CD4-positive, alpha-beta T cell treated with Interleukin-6 at 100 ng/mL for 8 hours (primary cell): ENCODE measurements at places on chromosomes 12 and 14.

DNA sequence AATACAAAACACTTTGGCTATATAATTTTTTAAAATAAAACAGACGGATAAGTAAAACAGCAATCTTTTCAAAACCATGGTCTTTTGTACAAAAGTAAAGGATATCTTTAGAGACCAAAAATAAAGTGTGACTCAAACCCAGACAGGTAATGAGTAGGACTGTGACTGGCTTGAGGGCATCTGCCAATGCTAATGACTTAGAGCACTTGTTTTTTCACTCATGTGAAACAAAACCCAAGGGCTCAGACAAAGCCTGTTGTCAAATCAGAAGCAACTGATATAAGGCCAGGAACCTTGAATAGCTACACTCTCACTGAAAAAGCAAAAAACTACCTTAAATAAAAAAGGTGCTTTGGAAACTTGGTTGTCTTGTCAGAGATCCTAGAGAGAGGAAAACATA is 357.4 kb downstream of the TMEM117 start:
- no peak for DNase-seq

- DNase-seq: no peak
These were observed 66.0 kb upstream of the ACTN1 start for GRCh38 chr14:69044965-69045555.

GRCh38 chr14:79660053-79660939 is 551.0 kb downstream of the DIO2 start:
- DNase-seq: no peak

GRCh38 chr12:54355104-54355815 is 9.0 kb downstream of the GPR84 start:
- no peak for DNase-seq

- no peak for DNase-seq
These were observed 767 bp downstream of the REP15 start for GRCh38 chr12:27696864-27697564.

DNA sequence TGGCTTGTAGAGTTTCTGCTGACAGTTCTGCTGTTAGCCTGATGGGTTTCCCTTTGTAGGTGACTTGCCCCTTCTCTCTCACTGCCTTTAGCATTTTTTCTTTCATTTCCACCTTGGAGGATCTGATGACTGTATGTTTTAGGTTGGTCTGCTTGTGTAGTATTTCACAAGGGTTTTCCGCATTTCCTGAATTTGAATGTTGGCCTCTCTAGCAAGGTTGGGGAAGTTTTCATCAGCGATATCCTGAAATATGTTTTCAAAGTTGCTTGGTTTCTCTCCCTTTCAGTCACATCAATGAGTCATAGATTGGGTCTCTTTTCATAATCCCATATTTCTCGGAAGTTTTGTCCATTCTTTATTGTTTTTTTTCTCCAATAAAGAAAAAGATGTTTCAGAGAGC is 11.4 kb downstream of the NOPCHAP1 start:
- DNase-seq: no peak

GRCh38 chr12:64611341-64612284 is 1.3 kb downstream of the RASSF3 start:
- DNase-seq: peak; percentile 28

- no peak for DNase-seq
These were observed 199.0 kb downstream of the ATP23 start for GRCh38 chr12:58140395-58140794.

GRCh38 chr14:104094709-104095425 is 9.4 kb downstream of the ASPG start:
- peak; percentile 63 for DNase-seq

- DNase-seq: peak; percentile 27
These were observed at the start of gene NYNRIN for GRCh38 chr14:24398653-24399446. Gene NYNRIN (plus strand): TSS chr14:24399003. CDS start chr14:24399247, 244 bp downstream.

DNA sequence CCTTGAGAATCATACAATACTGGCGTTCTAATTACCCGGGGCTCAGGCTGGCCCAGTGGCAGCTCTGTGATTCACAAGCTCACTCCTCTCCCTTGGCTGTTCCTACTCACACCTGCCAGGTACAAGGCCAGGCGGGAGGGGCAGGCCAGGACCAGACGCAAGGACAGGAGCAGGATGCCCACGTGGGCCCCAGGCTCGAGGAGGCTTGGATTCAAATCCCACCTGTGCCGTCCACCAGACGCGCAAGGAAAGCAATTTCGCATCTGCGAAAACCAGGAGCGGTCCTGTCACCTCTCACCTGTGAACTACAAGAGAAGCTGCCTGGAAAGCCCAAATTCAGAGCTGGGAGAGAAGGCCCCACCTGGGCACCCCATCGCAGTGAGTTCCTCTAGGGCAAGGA is 50.6 kb downstream of the BCL11B start:
- no peak for DNase-seq

GRCh38 chr14:80764496-80764895 is 177.0 kb downstream of the CEP128 start:
- no peak for DNase-seq
